ENCODE measurements at places on chromosomes 1 and 21.

- no peak for DNase-seq
These were observed 345.3 kb upstream of the ADGRL2 start for GRCh38 chr1:81455481-81455880.

DNA sequence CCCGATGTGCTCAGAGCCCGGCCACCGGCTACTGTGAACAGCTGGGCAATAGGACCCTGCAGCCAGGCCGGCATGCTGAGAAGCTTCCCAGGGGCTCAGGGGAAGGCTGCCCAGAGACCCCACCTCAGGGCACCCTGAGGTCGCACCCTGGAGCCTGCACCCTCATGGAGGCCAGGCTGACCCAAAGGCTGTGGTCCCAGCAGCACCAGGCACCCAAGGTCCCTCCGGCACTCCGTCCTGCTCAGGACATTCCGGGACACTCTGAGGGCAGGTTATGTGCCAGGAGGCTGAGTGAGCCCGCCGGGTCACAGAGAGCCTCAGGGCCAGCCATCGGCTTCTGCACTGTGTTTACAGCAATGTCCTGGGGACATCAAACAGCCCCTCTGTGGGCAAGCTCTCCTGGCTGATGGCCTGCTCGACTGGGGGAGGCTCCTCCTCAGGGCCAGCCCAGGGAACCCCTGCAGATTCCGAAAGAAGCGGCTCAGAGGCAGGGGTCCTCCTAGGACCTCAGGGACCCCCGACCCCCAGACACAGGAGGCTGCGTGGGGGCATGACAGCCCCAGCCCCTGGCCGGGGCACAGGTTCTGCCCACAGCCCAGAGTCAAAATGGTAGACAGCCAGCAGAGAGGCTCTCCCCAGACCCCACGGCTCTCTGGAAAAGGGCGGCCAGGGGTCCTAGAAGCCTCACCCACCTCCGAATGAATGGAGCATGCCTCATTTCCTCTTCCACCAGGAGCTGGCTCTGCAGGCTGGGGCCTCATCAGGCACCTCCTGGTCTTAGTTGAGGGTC is 8.2 kb downstream of the SLC19A1 start:
- DNase-seq, result no peak

DNA sequence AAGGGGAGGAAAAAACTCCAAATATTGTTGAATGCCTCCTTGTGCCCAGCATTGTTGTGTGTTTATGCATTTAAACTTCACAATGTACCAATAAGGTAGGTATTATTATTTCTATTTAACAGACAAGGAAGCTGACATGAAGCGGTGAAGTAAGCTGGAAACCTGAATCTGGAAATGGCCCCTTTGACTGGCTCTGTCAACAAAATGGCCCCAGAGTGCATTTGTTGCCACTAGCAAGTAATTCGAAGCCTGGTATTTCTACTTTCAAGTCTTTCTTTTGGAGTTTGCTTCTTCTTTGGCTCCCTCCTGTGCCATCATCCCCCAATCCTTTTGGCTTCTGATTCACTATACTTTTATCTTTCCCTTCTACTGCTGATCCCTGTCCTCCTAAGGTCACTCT is 23.1 kb downstream of the CRYZL1 start:
- no peak for DNase-seq

- no peak for DNase-seq
These were observed 1160.8 kb upstream of the ADGRL2 start for GRCh38 chr1:80639777-80640533.

DNA sequence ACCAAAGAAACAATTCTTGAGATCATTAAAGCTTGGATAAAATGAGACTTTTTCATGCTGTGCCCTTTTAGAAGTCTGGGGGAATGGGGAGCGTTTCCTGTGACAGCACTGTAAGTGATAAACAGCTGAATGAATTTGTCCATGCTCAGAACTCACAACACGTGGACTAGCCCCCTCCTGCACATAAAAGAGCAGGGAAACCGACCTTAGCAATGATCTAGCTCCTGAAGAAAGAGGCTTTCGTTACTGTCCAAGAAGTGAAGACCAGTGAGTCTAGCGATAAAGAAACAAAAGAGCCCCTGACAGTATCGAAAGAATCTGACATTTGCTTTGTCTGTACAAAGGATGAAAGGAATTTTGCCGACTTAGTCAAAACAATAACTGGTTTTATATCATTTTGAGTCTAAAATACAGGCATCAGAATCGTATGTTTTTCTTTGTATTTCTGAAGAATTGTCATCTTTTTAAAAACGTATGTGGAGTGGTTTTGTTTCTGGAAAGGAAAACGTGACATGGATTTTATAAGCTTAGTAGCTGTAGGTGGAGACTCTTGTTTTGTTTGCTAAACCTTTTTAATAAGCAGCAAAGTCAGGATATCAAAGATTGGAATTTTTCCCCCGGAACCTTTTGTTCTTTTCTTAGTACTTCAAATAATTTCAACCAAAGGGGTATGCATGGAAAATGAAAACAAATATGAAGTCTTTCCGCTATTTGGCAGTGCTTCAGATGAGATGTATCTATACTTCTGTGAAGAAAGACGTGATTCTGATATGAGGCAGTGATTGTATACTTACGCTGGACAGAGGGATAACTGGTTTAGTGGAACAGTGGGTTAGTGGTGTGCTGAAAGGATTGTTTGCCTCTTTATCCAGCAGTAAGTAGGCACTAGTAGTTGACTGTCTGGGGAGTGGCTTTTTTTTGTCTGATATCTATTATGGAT is 61.0 kb downstream of the MAST2 start:
- DNase-seq, result no peak

Measured in HS-27A (cell line).